ENCODE measurements at places on chromosomes 4 and X.
A peak's percentile ranks its signal among the peaks of the same experiment; 100 is the strongest.

- H3K4me1 ChIP-seq, result no peaks in the 10 kb centered on the region
- no peaks in the 10 kb centered on the region for H3K36me3 ChIP-seq
- H3K27ac ChIP-seq, result no peak overlapping the region
- no peak overlapping the region for H3K4me3 ChIP-seq
- no peak for DNase-seq
- H3K27me3 ChIP-seq, result no peaks in the 10 kb centered on the region
Observed at GRCh38 chrX:49949961-49950360, 27.6 kb downstream of the CLCN5 start.

GRCh38 chr4:4461850-4462249 is 74.9 kb downstream of the NSG1 start:
- peaks cover 5% of the 10 kb centered on the region for H3K36me3 ChIP-seq
- H3K4me1 ChIP-seq, result peaks cover 48% of the 10 kb centered on the region
- no peak overlapping the region for H3K4me3 ChIP-seq
- DNase-seq, result peak; percentile 73
- peak overlapping the region; percentile 52 for H3K27ac ChIP-seq
- no peaks in the 10 kb centered on the region for H3K27me3 ChIP-seq

DNA sequence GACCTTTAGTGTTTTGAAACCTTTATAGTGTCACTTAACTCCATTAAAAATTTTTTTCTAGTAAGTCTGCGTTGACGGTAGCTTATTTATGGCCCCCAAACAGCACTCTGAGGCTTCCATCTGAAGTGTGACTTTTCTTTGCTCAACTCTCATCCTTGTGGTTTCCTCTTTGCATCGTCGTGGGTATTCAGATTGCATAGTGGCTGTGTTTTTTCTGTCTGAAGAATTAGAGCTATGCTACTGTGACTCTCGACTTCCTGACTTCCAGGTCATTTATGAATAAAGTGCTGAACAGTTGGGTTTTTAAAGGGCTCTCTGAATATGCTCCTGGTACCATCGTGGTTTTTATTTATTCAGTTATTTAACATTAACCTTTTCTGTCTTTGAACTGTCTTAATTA is 44.9 kb downstream of the JADE1 start:
- H3K27ac ChIP-seq, result no peak overlapping the region
- H3K27me3 ChIP-seq, result no peaks in the 10 kb centered on the region
- H3K4me3 ChIP-seq, result no peak overlapping the region
- H3K4me1 ChIP-seq, result peaks cover 22% of the 10 kb centered on the region
- H3K36me3 ChIP-seq, result peaks cover 63% of the 10 kb centered on the region

- DNase-seq, result no peak
- H3K4me3 ChIP-seq, result peak overlapping the region; percentile 50
- H3K27ac ChIP-seq, result peak overlapping the region; percentile 90
- H3K36me3 ChIP-seq, result peaks cover 51% of the 10 kb centered on the region
- H3K4me1 ChIP-seq, result peaks cover 75% of the 10 kb centered on the region
Observed at GRCh38 chr4:10115271-10115796, 1.3 kb downstream of the WDR1 start.

- DNase-seq, result no peak
- H3K4me3 ChIP-seq, result no peak overlapping the region
- no peaks in the 10 kb centered on the region for H3K36me3 ChIP-seq
- H3K27ac ChIP-seq, result no peak overlapping the region
- H3K27me3 ChIP-seq, result no peaks in the 10 kb centered on the region
Observed at GRCh38 chrX:70960730-70961129, 29.8 kb upstream of the SLC7A3 start.

GRCh38 chrX:44904542-44905115 is 31.6 kb downstream of the KDM6A start:
- H3K27ac ChIP-seq, result no peak overlapping the region
- H3K4me1 ChIP-seq, result peaks cover 48% of the 10 kb centered on the region
- no peak overlapping the region for H3K4me3 ChIP-seq
- no peaks in the 10 kb centered on the region for H3K27me3 ChIP-seq
- no peaks in the 10 kb centered on the region for H3K36me3 ChIP-seq

DNA sequence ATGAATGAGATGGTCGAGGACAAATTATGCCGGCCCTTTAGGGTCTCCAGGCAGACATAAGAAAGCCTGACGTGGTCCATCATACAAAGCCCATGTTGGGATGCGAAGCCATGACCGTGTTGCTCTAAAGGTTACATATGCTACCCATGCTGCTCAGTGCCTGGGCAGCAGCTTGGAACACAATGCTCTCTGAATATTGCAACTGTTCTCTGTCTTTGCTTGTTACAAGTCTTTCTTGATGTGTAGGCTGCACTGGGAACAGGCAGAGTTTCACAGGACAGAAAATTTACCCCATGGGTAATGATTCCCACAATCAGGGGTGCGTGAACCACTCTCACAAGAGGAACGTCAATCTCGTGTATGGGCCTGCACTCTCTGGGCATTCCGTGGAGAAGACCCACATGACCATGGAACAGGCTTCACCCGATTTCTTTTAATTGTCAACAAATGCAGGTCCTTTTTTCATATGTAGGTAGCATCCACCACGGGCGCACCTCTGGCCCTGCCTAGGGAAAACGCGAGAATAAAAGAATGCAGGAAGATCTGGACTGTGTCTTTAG is 66.3 kb downstream of the NBDY start:
- H3K27ac ChIP-seq, result no peak overlapping the region
- H3K4me1 ChIP-seq, result peaks cover 33% of the 10 kb centered on the region
- H3K27me3 ChIP-seq, result no peaks in the 10 kb centered on the region
- no peak for DNase-seq
- no peak overlapping the region for H3K4me3 ChIP-seq

- no peak for DNase-seq
- H3K4me1 ChIP-seq, result no peaks in the 10 kb centered on the region
Observed at GRCh38 chrX:132692066-132692465, 203.2 kb upstream of the MBNL3 start.

GRCh38 chr4:143184217-143184502 is 557 bp upstream of the USP38 start:
- peak overlapping the region; percentile 59 for H3K4me3 ChIP-seq
- peak overlapping the region; percentile 93 for H3K27ac ChIP-seq
- H3K27me3 ChIP-seq, result no peaks in the 10 kb centered on the region

- H3K27me3 ChIP-seq, result no peaks in the 10 kb centered on the region
- no peak overlapping the region for H3K4me3 ChIP-seq
- no peaks in the 10 kb centered on the region for H3K4me1 ChIP-seq
- no peaks in the 10 kb centered on the region for H3K36me3 ChIP-seq
- no peak overlapping the region for H3K27ac ChIP-seq
Observed at GRCh38 chr4:41814565-41814964, 66.0 kb upstream of the PHOX2B start.

DNA sequence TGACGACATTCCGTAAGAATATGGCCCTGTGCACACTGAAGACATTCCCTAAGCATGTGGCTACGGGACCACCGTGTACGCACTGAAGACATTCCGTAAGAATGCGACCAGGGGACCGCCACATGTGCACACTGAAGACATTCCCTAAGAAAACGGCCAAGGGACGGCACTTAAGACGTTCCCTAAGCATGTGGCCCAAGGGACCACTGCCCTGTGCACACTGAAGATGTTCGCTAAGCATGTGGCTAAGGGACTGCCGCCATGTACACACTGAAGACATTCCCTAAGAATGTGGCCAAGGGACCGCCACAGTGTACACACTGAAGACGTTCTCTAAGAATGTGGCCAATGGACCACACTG is 21.4 kb downstream of the DHRSX start:
- no peaks in the 10 kb centered on the region for H3K36me3 ChIP-seq
- no peak overlapping the region for H3K27ac ChIP-seq
- H3K4me3 ChIP-seq, result no peak overlapping the region
- no peaks in the 10 kb centered on the region for H3K27me3 ChIP-seq
- no peaks in the 10 kb centered on the region for H3K4me1 ChIP-seq

DNA sequence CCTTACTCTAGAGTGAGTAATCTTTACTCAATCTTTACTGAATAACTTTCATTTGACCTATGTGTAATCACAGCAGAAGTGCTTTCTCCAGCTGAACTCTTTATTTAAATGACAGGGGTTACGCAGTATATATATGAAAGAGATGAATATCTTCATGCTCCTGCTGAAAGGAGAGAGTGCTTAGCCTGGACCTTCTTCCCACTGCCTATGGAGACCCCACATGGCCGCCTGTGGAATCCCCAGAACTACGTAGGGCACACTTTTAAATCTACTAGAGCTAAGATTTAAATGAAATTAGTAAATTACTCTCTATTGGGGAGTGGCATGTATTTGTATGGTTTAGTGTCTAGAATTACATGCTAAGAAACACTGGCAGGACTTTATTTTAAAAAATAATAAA is 391.2 kb downstream of the ANKRD50 start:
- DNase-seq, result no peak
- H3K27ac ChIP-seq, result no peak overlapping the region
- no peaks in the 10 kb centered on the region for H3K27me3 ChIP-seq
- no peaks in the 10 kb centered on the region for H3K4me1 ChIP-seq
